ENCODE measurements at places on chromosomes 7 and 10.

GRCh38 chr10:95536894-95537541, 24.2 kb downstream of the SORBS1 start:
- DNase-seq, result no peak

GRCh38 chr10:122298598-122299301, 27.7 kb downstream of the BTBD16 start:
- no peak for DNase-seq

DNA sequence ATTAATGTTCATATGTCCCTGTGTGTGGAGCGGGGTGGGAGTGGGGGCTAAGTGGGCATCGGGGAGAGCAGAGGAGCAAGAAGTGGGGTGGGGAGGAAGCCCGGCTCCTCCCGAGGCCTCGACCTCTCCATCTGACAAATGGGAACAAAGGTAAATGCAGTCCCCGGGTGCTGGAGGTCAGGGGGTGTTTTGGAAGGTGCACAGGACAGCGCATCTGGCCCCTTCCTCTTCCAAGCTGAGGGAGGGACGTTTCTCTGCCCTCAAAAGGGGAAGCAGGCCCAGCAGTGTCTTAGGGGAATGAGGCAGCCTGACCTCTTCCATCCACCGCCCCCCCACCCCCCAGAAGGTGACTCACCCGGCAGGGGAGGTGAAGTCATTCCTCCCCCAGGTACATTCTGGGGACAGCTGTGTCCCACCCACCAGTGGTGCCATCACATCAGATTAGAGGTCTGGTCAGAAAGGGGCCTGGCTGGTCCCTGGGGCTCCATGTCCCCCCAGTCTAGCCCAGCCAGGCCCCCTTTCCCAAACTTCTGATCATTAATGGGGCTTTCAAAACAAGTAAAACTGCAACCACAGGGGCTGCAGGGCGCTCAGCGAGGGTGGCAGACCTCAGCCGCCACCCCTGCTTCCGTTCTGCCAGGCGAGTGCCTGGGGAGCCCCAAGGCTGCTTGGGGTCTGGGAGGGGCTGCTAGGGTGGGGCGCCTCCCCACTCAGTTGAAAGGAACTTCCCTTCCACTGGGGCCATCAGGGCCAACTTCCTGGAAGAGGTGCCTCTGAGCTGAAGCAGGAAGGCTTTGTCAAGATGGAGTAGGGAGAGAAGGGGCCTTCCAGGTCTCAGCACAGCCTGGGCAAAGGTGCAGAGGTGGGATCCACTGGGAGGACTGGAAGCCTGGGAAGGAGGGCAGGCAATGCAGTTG, 10.8 kb downstream of the LFNG start:
- DNase-seq, result no peak

- no peak for DNase-seq
Observed at GRCh38 chr7:108596560-108596959, 26.9 kb downstream of the DNAJB9 start.

GRCh38 chr7:100053215-100053614, 3.6 kb downstream of the ZSCAN21 start:
- DNase-seq, result no peak

GRCh38 chr10:112689327-112690072, 242.5 kb downstream of the VTI1A start:
- DNase-seq, result no peak

DNA sequence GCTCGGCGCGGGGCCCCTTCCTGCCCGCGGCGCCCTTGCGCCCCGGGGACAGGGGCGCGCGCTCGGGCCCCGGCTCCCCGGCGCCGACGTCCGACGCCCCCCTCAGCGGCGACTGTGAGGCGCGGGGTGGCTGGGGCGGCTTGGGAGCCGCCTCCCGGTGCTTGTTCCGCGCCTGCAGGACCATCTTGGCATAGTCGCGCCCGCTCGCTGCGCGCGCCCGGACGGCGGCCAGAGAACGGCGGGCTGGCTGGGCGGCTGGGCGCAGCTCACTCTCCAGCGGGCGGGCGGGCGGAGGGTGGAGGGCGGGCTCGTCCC, at the start of gene DPY19L1:
Gene DPY19L1 (minus strand): TSS at position 275 of the 315 bp plus-strand sequence. CDS start 91 bp downstream, at position 184.
- no peak for DNase-seq

GRCh38 chr10:74913377-74913979, 87.1 kb downstream of the KAT6B start:
- DNase-seq, result no peak

DNA sequence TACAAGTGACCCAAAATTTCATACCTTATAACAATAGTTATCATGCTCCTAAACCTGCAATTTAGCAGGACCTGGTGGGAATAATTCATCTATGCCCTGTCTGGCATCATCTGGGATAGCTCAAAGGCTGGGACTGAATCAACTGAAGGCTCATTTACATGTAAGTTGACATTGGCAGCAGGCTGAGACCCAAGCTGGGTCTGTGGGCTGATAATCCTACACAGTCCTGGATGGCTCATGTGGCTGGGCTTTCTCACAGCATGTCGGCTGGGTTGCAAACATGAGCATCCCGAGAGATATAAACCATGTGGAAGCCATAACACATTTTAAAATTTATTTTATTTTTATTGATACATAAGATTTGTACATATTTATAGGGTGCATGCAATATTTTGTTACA, 19.5 kb upstream of the ABCB5 start:
- DNase-seq, result no peak

DNA sequence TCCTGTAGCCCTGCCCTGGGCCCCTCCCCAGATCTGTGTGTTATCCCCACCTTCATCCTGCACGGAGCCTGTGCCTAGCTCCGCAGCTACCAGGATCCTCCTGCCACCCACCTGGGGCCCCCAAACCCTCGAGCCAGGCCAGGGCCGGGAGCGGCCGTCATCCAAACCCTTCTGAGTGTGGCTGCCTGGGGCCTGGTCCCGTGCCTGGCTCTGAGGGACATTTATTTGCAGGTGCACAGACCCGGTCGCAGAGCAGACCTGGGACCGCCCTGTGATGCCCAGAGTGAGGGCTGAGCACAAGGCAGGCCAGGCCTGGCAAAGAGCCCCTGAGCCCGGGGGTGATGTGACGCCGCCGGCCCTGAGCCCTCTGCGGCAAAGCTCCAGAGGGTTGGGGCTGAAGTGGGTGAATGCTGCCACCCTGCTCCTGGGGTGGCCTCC, 27.4 kb upstream of the INPP5A start:
- DNase-seq, result no peak

DNA sequence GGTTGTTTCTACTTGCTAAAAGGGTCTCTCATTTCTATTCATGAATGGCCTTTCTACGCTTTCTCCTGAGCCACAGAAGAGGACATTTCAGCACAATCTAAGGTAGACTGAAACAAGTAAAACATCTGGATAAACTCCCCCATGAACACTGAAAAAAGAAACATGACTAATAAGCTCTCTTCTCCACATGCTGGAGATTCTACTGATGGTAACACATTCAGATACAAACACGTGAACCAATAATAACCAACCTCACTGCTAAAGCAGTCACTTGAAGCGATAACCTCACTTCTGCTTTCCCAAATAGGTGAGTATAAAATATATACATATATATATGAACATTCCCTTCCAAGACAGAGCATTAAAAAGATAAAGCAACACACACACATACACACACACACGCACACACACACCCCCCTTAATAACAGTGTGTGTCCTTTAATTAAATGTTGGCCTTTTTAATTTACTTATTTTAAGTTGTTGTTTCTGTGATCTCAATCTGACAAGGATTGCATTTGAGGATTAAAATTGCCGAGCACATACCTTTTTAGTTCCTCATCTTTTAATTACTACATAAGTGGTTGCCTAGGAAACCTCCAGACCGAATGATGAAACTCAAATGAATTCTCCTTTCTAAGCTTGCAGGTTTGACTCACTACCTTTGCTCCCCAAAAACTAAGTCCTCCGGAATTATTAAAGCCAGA, 292.4 kb upstream of the KLF14 start:
- DNase-seq, result no peak

- DNase-seq, result no peak
Observed at GRCh38 chr7:154741131-154741530, 261.8 kb downstream of the PAXIP1 start.

DNA sequence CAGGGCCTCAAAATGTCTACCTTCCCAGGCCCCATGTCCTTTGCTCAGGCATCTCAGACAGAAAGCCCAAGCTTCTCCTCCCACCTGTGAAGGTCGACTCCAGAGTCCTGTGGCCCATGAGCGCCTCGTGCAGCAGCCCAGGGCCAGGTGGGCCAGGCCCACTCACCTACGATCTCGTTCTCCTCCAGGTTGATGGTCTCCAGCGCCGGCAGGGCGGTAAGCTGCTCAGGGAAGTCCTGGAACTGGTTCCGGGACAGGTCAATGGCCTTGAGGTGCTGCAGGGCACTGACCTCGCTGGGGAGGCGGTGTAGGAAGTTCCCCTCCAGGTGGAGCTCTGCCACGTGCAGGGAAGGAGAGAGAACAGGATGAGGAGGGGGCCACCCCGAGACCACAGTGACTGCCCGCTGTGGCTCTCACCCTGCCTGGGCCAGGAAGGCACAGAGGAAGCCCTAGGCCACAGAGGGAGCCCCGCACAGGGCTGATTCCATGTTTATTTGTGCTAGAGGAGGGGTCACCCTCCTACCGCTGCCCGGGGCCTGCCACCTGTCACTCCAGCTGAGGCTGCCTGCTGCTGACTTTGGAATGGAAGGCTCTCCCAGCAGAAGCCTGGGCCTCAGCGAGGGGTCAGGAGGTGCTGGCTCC, 40.0 kb upstream of the NPFFR1 start:
- DNase-seq, result no peak

DNA sequence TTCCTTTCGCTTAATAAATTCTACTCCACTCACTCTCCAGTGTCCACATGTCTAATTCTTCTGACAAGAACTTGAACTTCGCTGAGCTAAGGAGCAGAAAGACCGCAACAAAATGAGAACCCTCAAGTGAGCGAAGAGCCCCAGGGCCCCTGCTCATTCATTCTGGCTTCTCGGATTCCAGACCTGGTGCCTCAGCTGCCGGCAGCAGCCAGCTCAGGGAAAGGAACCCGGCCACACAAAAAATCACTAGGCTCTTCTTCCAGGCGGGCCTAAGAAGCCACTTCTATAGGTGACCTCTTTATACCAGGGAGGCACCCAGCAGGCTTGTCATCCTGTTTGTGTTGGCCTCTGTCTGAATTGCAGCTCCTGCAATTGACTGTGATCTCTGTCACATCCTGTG, 33.3 kb downstream of the OTUD1 start:
- no peak for DNase-seq

GRCh38 chr10:98039690-98040381, 9.4 kb upstream of the CRTAC1 start:
- DNase-seq, result no peak

GRCh38 chr10:65172249-65172648, 1651.0 kb downstream of the REEP3 start:
- DNase-seq, result no peak

GRCh38 chr7:73737491-73738219, 947 bp downstream of the ABHD11 start:
- DNase-seq, result no peak

DNA sequence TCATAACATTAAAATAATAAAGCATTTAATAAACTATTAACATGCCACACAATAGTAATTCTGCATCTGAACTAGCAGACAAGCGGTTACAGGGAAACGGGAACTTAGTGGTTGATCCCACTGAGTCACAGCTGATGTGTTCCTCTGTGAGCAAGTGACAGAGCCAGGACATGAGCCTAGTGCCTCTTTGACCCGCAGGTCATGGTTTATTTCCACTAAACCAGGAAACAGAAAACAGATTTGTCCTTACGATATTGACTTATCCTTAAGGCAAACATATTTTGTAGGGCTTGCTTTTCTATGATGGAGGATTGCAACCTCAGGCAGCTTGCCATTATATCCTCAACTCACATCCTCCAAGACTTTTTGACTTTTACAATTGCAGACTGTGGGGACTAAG, 987.3 kb downstream of the CCSER2 start:
- no peak for DNase-seq

- DNase-seq, result no peak
Observed at GRCh38 chr7:141663081-141663849, 38.7 kb downstream of the DENND11 start.

DNA sequence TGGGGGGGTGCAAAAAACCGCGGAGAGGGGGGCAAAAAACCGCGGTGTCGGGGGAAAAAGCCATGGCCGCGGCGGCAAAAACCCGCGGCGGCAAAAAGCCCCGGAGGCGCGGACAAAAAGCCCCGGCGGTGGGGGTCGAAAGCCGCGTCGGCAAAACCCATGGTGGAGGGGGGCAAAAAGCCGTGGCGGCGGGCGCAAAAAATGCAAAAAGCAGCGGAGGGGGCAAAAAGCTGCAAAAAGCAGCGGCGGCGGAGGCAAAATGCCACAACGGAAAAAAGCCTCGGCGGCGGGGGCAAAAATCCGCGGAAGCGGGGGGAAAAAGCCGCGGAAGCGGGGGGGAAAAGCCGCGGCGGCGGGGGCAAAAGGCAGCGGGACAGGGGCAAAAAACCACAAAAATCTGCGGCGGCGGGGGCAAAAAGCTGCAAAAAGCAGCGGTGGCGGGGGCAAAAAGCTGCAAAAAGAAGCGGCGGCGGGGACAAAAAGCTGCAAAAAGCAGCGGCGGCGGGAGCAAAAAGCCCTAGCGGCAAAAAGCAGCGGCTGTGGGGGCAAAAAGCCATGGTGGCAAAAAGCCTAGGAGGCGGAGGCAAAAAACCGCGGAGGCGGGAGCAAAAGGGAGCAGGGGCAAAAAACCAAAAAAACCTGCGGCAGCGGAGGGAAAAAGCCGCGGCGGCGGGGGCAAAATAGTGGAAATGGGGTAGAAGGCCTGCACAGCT, 418.9 kb downstream of the ZNF716 start:
- DNase-seq, result no peak

DNA sequence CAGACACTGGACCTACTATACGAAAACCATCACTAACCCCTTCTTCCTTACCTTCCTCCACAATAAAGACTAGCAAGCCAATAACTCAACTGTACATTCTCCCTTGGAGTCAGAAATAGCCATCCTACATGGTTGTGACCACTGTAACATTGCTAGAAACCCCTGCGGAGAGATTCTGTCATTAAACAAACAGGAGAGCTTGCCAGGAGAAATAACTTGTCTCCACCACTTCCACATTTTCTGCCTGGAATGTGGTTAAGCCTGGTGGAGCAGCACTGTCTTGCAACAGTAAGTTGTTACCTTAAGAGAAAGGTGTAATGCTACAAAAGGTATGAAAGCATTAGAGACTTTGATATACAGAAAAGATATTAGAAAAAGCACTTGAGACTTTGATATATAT, 45.8 kb downstream of the THSD7A start:
- no peak for DNase-seq

Measured in HS-27A (cell line).